Nephron progenitor cell (in vitro differentiated cells): ENCODE measurements at places on chromosomes 1 and 21.

DNA sequence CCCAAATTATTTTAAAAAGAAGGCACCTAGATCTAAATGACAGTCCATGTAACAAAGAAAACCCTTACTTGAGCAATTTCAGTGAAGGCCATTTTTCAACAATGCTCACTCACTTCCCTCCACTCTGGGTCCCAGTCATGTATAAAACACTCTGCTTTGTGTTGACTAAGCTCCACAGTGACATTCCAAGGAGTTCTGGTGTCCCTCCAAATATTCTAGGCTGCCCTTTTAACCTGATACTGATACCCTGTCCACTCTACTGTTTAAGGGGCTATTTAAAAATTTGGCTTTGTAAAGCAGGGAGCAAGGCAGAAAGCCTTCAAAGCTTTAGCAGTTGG is 73.6 kb downstream of the GNG12 start:
- no peak for DNase-seq

DNA sequence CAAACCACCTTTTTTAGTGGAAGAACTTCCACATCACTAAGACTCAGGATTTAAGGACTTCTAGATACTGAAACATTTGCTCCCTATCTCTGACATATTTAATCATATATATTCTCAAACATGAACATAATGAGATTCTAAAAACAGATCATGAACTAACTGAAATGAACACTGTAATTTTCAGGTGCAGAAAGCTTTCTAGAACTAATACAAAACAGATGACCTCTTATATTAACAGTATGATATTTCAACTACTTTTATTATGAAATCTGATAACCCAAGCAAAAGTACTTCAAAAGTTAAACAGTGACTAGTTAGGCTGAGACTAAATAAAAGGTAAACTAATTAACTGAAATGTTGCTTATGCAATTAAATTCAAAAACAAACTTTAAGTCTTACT is 157.5 kb downstream of the COP1 start:
- no peak for DNase-seq

DNA sequence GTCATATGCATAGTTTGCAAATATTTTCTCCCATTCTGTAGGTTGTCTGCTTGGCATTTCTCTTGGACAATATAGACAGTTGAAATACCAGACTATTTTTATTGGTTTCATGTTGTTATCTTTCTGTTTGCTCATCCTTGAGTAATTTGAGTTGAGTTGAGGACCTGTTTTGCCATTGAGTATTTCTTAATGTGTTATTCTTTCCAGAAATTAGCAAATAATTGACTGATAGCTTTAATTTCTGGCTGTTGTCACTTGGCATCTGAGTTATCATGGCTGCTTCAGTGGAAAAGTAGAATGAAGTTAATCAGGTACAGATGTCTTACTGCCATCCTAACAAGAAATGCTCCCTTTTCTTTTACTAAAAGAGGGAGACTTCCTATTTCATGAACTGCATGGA is 264.8 kb upstream of the DUSP10 start:
- no peak for DNase-seq

DNA sequence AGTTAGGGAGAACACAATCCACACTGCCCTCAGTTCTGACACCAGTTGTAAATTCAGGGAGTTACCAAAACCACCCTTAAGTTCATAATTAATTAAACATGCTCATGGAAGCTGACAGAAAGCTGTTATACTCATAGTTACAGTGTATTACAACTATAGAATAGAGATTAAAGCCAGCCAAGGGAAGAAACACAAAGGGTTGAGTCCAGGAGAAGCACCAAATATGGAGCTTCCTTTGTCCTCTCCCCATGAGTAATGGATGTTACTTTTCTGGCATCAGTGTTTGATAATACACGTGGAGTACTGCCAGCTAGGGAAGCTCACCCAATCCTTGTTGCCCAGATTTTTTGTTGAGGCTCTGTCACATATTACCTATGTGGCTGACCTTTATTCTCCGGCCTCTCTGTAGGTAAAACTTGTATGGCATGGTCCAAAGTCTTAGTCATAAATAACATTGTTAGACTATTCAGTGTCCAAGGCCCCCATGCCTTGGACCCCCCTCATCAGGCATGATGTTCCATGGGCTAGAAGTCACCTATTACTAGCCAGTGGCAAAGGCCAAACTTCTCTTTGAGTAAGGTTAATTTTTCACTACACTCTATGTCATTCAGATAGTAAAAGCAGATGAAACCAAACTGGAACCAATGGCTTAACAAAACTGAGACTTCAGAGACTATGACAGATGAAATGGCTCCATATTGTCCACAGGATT is 175.7 kb downstream of the GPR52 start:
- no peak for DNase-seq

- no peak for DNase-seq
These were observed 128.7 kb downstream of the VPS13D start for GRCh38 chr1:12358499-12358898.

DNA sequence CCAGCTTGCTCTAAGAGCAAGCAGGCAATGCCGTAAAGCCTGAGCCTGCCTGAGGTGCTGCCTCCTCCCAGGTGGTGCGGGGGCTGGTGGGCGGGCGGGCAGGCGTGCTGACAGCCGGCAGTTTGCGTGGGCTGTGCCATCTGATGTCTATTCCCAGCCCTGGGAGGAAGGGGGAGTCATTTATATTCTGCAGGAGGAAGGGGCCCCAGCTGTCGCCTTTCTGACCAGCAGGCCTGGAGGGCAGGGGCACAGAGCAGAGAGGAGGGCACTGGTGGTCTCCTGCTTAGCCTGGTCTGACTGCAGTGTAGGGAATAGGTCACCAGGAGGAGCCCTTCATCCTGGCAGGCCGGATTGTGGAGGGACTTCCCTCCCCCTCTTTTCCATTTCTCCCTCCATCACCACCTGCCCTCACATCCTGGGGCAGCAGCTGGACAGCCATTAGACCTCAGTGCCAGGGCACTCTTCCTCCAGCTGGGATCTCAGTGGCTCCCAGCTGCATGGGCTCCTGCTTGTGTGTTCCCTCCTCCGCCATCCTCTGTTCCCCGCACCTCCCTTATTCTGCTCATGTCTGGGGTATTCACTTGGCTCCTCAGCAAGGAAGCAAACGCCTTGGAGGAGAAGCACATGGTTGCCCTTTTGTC is 4.4 kb downstream of the CYB561D1 start:
- DNase-seq = peak; percentile 75

- no peak for DNase-seq
These were observed 30.5 kb upstream of the DISP1 start for GRCh38 chr1:222784371-222784770.

GRCh38 chr1:97145321-97145956 is 423.9 kb downstream of the PTBP2 start:
- no peak for DNase-seq

- no peak for DNase-seq
These were observed 91.7 kb downstream of the TBX15 start for GRCh38 chr1:118896416-118896815.

DNA sequence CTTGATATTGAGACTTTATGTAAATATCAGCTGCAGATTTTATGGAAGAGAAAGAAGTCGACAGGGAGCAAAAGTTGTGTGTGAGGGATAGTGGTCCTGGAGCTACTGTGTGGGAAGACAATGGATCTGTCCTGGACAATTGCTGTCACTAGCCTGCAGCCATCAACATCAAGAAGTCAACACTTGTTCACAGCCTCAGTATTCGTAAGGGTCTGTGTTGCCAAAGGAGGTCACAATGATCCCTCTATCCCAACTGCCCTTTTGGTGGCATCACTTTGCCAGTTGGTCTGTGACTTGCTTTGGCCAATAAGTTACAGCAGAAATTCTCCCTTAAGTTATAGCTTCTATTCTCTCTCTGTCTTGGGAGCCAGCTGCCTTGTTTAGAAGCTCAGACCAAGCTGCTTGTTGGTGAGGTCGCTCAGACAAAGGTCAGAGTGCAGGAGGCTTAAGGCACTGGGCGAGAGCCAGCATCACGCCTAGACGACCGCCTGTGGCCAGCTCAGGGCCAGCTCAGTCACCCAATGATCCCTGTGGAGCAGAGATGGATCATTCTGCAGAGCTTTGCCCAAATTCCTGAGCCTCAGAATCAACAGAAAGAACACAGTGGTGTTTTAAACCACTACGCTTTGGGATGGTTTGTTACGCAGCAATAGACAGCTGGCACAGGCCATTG is 134.9 kb downstream of the RHOU start:
- DNase-seq = no peak

GRCh38 chr1:208410409-208410808 is 166.2 kb upstream of the PLXNA2 start:
- no peak for DNase-seq

GRCh38 chr1:197343663-197344273 is 75.7 kb downstream of the CRB1 start:
- no peak for DNase-seq

- no peak for DNase-seq
These were observed 93.9 kb upstream of the CSF3R start for GRCh38 chr1:36576551-36577110.

DNA sequence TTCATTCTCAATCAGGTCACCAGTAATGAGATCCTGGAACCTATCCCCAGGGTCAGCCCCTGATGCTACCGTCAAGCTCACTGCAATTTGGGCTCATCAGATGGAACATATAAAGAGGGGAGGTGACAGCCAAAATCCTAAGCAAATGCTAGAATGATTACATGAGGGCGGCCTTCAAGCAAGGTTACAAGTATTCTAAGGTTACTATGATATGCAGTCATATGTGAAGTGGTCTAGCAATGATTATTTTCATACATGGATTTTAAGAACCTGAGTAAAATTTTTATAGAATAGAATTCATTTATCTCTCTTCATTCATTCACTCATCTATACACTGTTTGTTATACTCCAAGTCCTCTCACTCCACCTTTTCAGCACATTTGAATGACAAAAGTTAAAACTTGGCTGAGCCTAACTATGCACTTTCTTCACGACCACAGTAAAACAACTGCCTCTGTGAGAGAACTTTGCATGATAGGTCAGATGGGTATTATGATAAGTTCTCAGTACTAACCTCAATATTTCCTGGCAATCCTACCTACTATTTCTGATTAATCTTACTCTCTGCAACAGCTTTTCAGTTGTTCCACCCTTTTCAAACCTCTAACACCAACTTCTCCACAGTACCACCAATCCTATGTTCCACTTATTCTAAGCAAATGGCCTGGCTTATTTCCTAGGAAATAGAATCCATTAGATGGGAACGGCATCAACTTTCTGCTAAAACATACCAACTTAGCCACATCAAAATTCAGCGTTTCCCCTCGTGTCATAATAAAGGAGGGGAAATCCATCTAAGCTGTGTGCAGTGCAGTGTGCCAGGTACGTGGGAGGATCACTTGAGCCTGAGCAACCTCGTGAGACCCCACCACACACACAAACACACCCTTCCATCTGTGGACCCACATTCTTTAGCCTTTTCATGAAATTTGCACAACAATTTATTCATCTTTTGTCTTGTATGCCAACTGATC is 32.0 kb downstream of the LHX9 start:
- no peak for DNase-seq

GRCh38 chr1:3431266-3431665 is 23.2 kb upstream of the ARHGEF16 start:
- peak; percentile 58 for DNase-seq

DNA sequence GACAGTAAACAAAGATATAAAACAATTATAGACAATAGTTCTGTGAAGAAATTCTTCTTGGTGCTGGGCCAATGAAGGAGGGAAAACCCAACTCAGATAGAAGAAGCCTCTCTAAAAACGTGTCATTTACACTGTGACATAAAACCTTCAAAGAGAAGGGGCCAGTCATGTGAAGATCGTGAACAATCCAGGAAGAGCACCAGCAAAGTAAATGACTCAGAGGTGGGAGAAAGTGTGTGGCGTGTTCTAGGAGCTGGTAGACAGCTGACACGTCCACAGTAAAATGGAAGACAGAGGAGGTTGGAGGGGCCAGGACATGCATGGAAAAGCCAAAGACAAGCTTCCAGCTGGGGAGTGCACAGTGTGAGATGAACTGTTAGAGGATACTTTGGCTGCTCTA is 143.6 kb downstream of the VAV3 start:
- DNase-seq = no peak

DNA sequence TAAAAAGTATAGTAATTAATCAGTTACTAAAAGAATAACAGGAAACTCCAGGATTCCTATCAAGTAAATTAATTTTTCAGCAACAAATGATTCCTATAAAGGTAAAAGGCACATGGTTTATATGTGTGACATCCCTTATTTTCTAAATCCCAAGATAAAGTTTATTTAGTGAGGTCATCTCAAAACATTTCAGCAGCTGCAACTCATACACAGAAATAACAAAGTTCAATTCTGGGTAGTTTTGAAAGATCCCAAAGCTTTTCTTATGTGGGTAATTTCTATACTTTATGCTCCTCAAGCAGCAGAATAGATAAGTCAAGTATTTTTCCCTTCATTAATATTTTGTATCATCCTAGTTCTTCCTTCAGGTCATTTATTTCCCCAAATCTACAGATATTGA is 117.7 kb downstream of the EIF4G3 start:
- DNase-seq = no peak

DNA sequence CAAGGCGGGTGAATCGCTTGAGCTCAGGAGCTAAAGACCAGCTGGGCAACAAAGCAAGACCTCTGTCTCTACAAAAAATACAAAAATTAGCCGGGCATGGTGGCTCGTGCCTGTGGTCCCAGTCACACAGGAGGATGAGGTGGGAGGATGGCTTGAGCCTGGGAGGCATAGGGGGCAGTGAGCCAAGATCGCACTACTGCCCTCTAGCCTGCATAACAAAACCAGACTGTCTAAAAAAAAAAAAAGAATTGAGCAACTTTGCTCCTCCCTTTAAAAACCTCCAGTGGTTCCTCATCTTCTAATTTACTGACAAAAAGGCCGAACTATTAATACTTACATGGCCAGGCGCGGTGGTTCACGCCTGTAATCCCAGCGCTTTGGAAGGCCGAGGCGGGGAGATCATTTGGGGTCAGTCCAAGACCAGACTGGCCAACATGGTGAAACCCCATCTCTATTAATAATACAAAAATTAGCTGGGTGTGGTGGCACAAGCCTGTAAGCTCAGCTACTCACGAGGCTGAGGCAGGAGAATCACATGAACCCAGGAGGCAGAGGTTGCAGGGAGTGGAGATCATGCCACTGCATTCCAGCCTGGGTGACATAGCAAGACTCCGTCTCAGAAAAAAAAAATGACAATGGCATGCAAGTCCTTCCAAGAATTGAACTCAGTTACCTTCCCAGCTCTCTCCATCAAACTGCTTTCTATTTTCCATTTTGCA is 4.4 kb downstream of the ACBD3 start:
- peak; percentile 11 for DNase-seq

DNA sequence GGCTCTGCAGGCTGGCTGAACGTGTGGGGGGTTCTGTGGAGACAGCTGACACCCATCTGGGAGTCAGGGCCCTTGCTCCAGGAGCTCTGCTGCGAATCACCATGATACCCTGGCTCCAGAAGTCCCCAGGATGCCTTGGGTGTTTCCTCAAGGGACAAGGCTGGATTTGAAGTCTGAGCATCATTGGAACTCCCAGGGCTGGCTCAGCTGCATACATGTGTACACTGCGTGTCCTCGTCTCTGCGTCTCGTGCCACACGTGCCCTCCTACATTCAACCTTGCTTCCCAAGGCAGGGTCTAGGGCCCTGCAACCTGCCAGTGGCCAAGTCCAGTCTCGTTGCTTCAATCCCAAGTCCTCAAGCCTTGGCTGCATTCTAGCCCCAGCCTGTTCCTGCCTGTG is 11.7 kb downstream of the CSF1 start:
- DNase-seq = no peak

GRCh38 chr1:51341876-51342496 is 11.6 kb upstream of the TTC39A start:
- no peak for DNase-seq
